ENCODE measurements at places on chromosomes 12 and 14.

- no peak for DNase-seq
Measured at GRCh38 chr12:88493636-88494035, 86.6 kb downstream of the KITLG start.

GRCh38 chr14:68756000-68756481, 36.8 kb downstream of the ZFP36L1 start:
- no peak for DNase-seq

- DNase-seq = no peak
Measured at GRCh38 chr12:6957741-6958608, 6.8 kb downstream of the PTPN6 start.

- DNase-seq = no peak
Measured at GRCh38 chr12:2282318-2282717, 229.5 kb downstream of the CACNA1C start.

GRCh38 chr12:71503579-71504391, 64.2 kb downstream of the LGR5 start:
- no peak for DNase-seq

DNA sequence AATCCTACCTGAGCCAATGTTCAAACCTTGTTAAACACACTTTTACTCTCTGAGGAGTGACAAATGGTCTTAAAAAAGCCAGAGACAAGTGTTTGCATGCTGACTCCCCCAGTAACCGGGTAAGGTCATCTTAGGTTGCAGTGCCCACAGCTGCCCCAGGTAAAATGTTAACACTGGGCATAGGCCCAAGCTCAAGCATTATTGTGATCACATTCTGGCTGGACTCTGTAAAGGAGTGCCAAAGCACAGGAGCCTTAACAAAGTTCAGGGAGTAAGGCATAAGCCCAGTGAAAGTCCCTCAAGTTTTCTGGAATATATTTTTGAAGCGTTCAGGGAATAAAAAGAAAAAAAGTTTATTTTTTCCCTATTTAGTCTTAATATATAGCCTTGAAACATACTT, 8.6 kb downstream of the EDDM3A start:
- no peak for DNase-seq

GRCh38 chr14:86604561-86604960, 1074.6 kb downstream of the FLRT2 start:
- DNase-seq = no peak

DNA sequence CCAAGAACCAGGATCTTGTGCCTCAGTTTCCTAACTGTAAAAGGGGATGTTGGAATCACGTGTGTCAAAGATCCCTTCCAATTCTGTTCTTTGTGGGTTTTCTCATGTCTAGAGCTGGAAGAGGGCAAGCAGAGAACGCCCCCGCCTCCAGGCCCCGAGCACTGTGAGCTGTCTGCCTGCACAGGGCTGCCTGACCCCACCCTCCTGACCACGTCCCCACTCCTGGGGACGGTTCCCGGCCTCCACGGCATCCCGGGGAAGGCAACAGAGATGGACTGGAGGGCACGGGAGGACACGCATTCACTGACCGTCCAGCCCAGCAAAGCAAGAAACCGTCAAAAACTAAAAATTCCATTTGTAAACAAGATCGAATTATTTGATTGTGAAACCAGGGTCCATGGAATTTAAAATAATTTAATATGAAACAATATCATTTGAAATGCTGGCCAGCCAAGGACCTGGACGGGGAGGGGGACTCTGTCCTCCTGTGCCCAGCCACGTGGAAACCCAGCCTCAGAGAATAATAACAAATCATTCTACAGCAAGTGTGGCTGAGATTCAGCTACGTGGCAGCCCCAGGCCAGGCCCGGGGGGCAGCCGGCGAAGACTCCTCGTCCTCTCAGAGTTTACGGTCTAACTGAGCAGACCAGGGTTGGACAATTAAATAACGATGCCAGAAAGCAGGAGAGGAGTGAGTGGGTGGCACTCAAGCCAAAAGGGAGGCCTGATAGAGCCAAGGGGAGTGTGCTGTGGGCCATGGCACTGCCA, 87.3 kb upstream of the DIO3 start:
- DNase-seq = no peak
